Suppressor macrophage treated with lipopolysaccharide for 4 hours (primary cell): ENCODE measurements at places on chromosomes 7 and 10.

- DNase-seq: peak; percentile 18
Observed at GRCh38 chr7:31091924-31092434, 39.9 kb downstream of the ADCYAP1R1 start.

- no peak for DNase-seq
Observed at GRCh38 chr7:13742126-13742525, 247.3 kb downstream of the ETV1 start.

DNA sequence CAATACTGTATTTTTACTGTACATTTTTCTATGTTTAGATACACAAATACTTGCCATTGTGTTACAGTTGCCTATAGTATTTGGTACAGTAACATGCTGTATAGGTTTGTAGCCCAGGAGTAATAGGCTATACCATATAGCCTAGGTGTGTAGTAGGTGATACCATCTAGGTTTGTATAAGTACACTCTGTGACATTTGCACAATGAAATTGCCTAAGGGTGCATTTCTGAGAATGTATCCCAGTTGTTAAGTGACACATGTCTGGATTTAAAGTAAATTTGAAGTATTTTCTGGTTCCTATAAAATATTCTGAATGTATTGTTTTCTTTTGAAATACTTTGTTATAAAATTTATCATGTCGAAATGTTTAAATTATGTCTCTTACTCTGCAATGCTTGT lies 7.2 kb downstream of the CDK14 start:
- no peak for DNase-seq

- no peak for DNase-seq
Observed at GRCh38 chr7:38367301-38367890, 94.0 kb upstream of the TARP start.

GRCh38 chr10:88106366-88106765 lies 242.9 kb downstream of the PTEN start:
- peak; percentile 81 for DNase-seq

- DNase-seq: no peak
Observed at GRCh38 chr7:45159296-45159695, 1.7 kb downstream of the RAMP3 start.

GRCh38 chr10:71727105-71727737 lies 7.6 kb upstream of the C10orf105 start:
- peak; percentile 54 for DNase-seq

GRCh38 chr10:22381262-22381661 lies 36.0 kb downstream of the SPAG6 start:
- no peak for DNase-seq

DNA sequence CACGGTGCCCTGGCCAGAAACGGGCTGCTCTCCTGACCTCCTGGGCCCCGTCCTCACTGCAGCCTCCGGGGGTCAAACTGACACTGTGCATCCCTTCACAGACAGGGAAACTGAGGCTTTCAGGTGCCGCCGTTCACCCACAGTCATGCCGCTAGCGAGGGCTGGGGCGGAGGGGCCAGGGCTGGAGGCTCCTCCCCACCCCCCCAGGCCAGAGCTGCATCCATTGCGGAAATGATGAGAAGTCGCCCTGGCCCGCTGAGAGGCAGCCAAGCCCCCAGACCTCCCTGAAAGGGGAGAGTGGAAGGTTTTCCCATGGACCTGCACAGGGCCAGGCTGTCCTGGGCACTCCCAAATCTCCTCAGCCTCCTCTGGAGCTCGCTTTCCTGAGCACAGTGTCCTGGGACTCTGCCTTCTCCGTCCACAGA lies 16.5 kb upstream of the INPP5A start:
- no peak for DNase-seq

DNA sequence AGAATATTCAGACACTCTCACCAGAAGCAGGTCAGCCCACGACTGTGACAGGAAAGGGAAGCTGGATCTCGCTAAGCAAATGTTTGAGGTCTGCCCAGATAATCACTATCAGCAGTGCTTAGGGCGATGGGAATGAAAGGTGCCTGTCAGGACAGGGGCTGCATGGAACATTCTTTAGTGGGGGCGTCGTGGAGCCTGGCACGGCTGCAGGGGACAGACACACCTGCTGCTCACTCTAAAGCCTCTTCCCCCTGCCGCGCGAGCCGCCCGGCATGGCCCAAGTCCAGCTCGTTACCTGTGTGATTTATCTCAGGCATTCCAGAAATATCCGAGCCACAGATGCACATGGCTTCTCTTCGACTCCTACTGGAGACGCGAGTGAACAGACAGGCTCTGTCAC lies 235.5 kb downstream of the GLRX3 start:
- DNase-seq: no peak

GRCh38 chr7:32075612-32076011 lies 5.4 kb upstream of the PDE1C start:
- DNase-seq: no peak

DNA sequence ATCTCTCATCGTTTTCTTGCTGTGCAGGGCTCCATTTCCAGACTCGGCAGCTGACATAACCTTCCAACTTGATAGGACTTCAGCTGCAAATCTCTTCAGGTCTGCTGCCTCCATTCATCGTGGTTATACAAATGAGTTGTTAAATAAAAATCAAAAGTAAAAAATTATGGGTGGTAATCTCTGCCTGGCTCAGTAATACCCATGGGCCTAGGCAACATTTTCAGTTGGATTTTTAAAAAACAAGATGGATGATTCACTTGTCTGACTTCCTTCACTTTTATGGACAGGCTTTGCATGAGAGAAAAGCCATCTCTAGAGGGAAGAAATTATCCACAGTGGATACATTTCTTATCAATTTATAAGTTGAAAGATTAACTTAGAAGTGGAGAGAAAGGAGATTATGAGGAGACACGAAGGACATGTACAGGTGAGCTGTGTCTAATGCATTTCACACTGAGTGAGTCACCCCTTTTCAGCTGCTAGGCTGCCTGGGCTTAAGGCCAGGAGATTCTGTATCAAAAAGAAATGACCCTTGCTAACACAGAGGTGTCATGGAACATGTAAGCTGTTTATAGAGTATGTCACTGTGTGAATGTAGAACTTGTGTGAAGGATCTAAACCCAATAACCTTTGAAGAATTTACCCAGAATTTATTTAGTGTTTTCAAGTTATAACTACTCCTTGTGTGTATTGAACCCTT lies 495.1 kb downstream of the AUTS2 start:
- no peak for DNase-seq

DNA sequence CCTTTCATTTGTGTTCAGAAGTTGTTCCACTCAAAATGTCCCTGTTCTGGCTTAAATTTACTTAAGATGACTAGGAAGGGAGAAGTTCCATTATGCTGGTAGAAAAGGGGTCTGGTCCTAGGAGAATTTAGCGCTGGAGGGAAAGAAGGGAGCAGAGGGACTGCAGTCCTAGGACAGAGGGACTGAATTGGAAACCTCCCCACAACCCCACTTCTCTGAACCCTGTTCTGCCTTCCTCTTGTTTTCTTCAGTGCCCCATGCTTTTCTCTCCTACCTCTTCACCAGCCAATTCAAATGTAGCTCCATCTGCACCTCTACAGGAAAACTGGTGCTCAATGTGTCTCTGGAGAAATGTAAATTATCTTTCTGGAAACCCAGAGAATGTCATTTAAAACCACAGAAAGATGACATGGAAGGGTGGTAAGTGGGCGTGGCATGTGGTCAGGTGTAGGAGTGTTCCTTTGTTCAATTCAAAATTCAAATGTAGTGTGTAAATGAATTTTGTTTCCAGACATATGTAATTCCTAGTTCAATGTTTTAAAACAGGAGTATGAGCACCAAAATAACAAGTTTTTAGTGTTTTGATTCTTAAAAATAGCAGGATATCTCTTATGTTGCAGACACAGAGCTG lies 24.0 kb upstream of the RHOBTB1 start:
- no peak for DNase-seq

- no peak for DNase-seq
Observed at GRCh38 chr7:67554986-67555385, 558.4 kb downstream of the TYW1 start.

GRCh38 chr10:79208251-79208983 lies 138.9 kb upstream of the PPIF start:
- no peak for DNase-seq

DNA sequence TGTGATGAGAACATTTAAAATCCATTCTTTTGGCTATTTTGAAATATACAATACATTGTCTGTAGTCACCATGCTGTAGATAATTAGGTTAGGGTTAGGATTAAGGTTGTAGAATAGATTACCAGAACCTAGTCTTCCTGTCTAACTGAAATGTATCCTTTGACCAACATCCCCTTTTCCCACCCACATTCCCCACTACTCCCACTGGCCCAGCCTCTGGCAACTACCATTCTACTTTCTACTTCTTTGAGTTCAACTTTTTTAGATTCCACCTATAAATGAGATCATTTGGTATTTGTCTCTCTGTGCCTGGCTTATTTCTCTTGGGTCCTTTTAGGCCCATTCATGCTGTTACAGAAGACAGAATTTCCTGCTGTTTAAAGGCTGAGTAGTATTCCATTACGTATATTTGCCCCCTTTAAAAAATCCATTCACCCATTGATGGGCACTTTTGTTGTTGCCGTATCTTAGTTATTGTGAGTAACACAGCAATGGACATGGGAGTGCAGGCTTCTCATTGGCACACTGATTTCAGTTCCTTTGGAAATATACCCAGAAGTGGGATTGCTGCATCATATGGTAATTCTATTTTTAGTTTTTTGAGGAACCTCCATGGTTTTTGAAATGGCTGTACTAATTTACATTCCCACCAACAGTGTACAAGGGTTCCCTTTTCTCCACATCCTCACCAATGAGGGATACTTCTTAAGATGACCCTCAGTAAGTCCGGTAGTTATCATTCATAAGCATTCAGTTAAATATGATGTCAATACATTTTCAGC lies 104.0 kb downstream of the RALA start:
- DNase-seq: peak; percentile 74

DNA sequence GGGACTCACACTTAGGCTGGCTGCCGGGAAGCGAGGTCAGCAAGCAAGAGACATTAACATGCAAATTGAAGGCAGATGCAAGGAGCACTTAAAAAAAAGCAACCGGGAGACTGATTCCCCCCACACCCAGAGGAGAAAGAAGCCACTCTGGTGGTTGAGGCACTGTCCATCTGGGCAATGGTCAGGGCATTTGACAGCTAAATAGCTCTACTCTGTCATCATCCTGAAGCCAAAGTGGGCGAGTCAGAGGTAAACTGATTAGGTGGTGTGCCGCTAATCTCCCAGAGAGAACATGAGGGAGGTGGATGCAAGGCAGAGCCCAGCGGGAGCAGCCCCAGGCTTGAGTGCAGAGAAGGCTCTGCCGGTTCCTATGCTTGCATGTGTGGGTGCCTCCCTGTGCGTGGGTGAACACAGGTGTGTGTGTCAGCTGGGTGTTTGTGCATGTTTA lies 100.6 kb downstream of the PLXNA4 start:
- DNase-seq: no peak

DNA sequence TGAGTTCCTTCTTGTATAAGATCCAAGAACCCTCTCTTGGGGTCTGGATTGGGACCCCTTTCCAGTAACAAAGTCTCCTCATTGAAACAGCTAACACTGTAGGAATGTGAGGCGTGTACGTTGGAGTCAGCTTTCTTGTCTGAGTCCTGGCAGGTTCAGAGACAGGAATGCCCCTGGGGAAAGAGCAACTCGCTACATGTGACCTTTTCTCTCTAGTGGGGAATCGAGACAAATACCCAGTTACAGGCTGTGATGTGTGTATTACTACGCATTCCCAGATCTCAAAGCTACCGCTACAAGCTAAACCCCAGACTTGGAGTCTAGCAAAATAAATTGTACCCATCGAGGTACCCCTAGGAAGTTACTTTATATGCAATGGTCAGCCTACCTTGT lies 85.6 kb upstream of the FRMD4A start:
- DNase-seq: no peak

- no peak for DNase-seq
Observed at GRCh38 chr7:105685161-105685560, 103.9 kb upstream of the EFCAB10 start.

DNA sequence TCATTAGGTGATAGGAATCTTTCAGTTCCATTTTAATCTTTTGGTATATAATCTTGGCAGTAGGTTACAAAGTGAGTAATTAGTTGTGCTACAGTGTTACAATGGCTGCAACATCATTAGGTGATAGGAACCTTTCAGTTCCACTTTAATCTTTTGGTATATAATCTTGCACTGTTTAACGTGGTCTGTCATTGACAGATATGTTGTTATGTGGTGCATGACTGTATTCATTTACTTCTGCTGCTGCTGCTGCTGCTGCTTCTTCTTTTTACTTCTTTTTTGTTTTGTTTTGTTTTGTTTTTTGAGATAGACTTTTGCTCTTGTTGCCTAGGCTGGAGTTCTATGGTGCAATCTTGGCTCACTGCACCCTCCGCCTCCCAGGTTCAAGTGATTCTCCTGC lies 28.6 kb downstream of the ST7 start:
- peak; percentile 18 for DNase-seq

GRCh38 chr10:27513451-27514191 lies 9.5 kb downstream of the RAB18 start:
- DNase-seq: no peak

DNA sequence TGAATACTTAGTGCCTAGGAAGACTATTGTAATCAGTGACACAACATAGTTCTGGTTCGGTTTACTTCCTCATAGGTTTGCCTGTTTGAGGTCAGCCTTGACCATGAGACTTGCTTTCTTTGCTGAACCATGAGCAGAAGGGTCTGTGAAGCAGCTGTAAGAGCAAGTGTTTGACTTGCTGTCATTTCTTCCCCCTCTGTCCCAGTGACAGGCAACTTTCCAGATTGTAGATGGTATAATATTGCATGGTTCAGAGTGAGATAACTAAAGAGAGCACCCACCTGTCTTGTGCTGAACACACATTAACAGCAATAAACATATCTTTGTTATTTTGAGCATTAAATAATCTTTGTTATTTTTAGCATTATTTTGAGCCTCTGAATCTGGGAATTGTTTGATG lies 9.3 kb upstream of the RTKN2 start:
- no peak for DNase-seq

DNA sequence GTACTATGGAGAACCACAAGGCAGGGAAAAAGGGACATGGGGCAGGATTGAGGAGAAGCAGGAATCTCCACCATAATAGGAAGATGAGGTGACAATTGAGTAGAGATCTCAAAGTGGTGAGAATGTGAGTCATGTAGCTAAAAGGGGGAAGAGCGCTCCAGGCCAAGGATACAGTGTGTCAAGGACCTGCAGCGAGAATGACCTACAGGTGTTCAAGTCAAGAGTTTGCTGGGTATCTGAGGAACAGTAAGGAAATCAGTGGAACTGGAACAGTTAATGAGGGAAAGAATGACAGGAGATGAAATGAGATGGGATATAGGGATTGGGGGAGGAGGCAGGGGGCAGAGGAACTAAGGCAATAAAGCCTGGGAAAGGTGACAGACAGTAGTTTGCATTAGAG lies 33.6 kb downstream of the SFR1 start:
- no peak for DNase-seq
